ENCODE measurements at places on chromosomes 13 and 19.
A peak's percentile ranks its signal among the peaks of the same experiment; 100 is the strongest.

GRCh38 chr13:25699056-25699455 is 327.3 kb downstream of the ATP8A2 start:
- no peak for DNase-seq

DNA sequence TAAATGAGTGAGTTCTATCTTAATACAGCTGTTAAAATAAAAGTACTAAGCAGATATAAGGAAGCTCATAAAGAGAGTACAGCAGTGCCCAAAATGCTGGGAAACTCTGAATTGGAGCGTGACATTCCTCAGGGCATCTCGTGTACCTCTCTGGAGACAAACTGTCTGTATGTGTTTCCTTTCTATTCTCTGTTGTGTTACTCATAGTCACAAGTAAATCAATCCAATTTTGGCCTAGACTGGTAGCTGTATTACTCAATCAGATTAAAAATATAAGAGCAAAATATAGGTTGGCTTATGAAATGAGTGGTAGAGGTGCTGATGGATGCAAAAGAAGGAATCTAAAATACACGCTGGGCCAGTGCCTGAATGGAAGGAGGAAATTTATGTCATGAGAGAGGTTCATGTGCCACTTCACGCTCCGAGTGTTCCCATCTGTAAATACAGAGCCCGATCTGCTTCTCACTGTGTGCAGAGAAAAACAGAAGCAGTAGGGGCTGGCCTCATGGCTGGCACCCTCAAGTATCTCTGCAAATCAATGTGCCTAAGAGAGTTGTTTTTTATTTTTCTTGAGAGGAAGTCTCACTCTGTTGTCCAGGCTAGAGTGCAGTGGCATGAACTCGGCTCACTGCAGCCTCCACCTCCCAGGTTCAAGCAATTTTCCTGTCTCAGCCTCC is 58.7 kb upstream of the RGCC start:
- no peak for DNase-seq

DNA sequence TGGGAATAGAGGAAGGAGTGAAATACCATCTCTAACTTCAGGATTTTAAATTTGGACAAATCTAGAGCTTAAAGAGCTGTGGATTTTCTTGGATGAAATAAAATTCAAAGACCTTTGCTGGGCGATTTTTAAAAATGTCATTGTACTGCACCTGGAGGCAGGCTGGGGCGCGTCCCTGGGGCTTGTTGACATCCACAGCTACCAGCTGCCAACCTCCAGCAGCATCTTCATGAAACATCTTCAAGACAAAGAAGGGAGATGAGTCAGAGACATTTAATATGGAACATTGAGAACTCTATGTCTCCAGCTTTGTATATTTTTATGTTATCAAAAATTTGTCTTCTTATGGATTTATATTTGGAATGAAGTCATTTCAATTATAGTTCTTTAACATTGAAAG is 132.5 kb downstream of the NALCN start:
- DNase-seq = no peak

GRCh38 chr19:41230067-41230857 is 11.2 kb downstream of the AXL start:
- no peak for DNase-seq

GRCh38 chr19:29897466-29897865 is 44.6 kb upstream of the URI1 start:
- DNase-seq = no peak

DNA sequence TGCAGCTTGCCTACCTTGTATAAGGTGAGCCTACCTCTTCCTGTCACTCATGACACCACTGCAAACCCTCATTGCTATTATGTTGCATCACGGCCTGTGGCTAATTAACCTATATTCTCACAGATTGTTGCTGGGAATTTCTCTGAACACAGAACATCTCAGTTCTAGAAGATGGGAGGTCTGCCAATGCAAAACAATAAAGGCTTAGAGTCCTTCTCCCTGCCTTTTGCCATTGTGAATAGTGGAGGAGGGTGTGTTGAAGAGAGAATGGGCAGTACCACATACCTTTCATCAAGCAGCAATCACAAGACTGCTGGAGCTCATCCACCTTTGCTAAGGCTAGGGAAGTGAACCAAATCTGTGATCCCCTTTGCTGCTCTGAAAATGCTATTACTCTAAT is 34.4 kb downstream of the WDFY2 start:
- DNase-seq = no peak

DNA sequence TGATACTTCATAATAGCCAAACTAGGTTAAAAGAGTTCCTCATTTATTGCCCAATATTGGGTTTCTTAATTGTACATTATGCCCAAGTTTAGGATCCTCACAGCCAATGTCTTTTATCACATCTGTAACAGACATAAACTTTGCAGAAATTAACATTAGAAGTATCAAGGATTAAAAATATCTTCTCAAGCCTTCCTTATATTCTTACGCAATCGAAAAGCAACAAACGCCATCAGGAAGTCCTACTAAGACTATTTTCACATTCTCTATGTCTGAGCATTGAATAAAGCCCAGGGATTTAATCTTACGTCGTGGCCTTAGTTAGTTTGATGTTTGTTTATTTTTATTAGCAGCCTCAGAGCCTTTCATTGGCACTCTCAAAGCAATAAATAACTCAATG is 1660.4 kb upstream of the MIR17HG start:
- DNase-seq = no peak

GRCh38 chr13:98279473-98280175 is 102.6 kb upstream of the RNF113B start:
- no peak for DNase-seq

DNA sequence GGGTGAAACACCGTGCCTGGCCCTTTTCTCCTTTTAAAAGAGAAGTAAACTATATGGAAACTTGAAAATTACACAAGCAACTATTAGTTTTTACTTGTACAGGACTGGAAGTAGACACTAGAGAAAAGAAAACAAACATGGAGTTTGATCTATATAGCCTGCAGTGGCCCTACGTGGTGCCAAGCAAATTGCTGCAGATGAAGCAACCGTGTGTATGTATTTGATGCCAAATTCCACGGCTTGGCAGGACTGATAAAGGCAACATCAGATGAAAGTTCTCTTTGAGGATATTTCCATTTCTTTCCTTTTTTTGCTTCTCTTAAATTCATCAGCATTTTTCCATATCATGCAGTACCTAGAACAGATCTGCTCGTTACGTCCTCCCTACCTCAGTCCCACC is 49.8 kb downstream of the ATP8A2 start:
- no peak for DNase-seq

DNA sequence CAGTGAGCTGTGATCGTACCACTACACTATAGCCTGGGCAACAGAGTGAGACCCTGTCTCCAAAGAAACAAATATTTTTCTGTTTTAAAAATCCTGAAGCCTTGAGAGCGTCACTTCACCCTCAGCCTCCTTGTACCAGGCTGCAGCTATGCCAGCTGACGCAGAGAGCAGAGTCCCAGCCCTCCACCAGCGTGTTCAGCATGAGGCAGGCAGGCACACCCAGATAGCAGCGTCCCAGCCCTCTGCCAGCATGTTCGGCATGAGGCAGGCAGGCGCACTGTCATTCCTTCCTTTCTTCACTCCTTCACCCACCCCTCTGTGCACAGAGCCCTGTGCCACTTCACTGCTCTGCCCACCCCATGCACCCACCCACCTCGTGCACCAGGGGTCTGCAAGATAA is 43.3 kb upstream of the USE1 start:
- no peak for DNase-seq

GRCh38 chr13:47897411-47898050 is 103.5 kb downstream of the SUCLA2 start:
- DNase-seq = no peak

- DNase-seq = no peak
Observed at GRCh38 chr19:28607066-28607583, 605.8 kb downstream of the UQCRFS1 start.

DNA sequence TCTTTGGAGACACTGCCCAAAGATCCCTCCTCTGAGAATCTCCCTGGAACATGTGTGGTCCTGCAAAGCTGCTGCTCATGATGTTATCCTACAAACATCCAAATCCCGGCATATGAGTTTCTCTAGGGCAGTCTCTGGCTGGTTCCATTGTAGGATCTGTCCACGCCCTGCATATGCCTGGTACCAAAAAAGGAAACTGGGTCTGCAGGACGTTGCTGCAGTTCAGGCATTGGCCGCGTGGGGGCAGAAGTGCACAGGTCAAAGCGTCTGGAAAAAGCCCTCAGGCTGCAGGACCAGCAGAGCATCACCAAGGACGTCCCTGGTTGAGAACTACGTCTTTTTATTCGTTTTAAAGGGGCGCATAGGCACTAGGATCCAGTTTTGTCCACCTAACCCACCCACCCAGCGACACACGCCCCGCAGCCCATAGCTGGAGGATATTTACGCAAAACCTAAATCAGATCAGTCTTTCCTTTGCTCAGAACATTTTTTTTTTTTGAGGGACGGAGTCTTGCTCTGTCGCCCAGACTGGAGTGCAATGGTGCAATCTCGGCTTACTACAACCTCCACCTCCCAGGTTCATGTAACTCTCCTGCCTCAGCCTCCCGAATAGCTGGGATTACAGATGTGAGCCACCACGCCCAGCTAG is 12.9 kb upstream of the ZNF564 start:
- peak; percentile 85 for DNase-seq

DNA sequence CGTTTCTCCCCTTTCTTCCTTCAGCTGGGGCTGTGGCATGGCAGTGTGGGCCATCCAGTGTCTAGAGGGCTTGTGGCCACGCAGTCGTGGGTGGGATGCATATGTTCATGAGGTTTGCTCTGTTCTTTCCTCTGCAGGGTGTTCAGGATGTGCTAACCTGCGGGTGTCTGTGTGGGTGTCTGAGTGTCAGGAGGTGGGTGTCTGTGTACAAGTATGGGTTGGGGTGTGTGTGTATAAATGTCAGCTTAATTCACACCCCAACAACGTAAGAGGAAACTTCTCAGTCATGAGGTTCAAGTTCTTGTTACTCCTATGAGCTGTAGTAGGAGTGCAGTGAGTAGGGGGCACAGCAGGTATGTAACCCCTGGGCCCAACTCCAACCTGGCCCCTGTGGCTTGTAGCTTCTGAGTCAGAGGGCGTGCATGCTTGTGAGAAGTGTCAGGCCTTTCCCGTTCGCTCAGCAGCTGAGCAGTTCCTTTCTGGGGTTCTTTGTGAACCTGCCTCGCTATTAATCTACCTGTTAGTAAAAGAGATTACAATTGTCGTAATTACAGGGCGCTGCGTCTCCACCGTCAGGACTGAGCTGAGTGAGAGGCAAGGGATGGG is 49.1 kb downstream of the NFIX start:
- DNase-seq = no peak

- DNase-seq = no peak
Observed at GRCh38 chr13:102472650-102473049, 70.8 kb upstream of the FGF14 start.

GRCh38 chr19:46922465-46922864 is 61.7 kb downstream of the ARHGAP35 start:
- DNase-seq = no peak

- DNase-seq = no peak
Observed at GRCh38 chr13:83815598-83815997, 66.7 kb downstream of the SLITRK1 start.

GRCh38 chr13:76222511-76222910 is 586.4 kb downstream of the LMO7 start:
- DNase-seq = no peak

- no peak for DNase-seq
Observed at GRCh38 chr13:106628936-106629659, 61.2 kb upstream of the ARGLU1 start.

DNA sequence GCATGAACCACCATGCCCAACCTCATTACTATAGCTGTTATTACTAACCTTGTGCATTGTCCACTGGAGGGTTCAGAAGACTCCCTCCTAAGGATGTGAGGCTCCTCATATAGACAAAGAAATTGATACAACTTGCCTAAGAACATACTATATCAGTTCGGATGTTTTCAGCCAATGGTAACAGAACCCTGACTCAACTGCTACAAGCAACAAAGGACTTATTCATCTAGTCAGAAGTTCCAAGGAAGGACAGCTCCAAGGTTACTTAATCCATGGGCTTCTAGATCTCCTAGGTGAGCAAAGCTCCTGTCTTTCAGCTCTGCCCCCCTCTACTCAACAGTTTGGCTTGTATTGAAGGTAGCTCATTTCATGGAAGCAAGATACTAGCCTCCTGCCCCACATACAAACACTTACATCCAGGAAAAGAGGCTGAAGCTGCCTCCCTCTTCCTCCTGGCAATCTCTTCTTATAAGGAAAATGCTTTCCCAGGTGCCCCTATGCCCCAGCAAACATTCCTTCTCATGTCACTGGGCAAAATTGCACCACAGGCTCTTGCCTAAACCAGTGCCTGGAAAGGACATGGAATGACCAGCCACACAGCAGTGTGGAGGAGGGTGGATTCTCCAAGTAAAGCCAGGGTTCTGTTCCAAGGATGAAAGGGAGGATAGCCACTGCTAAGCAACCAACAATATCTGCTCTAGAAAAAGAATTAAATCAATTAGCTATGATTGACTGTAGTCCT is 497.8 kb downstream of the FOXO1 start:
- no peak for DNase-seq

DNA sequence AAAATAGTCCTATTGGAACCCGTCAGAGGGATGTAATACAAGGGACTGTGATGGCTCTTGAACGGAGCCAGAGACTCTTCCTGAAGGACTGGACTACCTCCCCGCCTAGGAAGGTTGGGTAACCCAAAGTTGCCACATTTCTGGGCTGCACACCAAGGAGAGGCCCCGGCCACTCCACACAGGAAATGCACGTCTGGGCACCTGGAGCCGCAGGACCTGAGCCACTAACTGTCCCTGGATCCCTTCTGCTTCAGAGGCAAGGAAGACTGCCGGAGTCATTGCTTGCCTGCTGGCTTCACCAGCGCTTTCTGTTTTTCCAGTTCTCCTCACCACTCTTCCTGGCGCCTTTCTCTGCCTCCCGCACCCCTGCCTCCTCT is 1.2 kb upstream of the FLT1 start:
- no peak for DNase-seq

DNA sequence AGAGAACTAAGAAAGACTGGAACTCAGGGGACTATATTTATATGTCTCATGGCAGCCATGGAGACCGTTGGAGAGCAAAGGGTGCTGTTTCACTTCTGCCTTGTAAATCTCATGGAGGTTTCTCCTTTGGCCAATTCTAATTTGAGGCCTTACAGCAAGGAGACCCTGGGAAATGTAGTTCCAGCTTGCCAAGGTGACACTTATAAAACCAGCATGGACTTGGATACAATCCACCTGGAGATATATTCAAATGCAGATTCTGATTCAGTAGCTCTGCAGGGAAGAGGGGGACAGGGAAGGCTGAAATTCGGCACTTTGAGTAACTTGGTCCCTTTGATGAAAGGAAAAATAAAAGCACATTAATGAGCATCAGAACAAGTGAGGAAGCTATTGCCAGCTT is 90.0 kb downstream of the OXGR1 start:
- DNase-seq = no peak

Measured in activated naive CD8-positive, alpha-beta T cell treated with anti-CD3 and anti-CD28 coated beads, Interleukin-2, amount 50 U/mL, for 16 hours (primary cell).